ENCODE measurements at places on chromosomes 2 and 18.

DNA sequence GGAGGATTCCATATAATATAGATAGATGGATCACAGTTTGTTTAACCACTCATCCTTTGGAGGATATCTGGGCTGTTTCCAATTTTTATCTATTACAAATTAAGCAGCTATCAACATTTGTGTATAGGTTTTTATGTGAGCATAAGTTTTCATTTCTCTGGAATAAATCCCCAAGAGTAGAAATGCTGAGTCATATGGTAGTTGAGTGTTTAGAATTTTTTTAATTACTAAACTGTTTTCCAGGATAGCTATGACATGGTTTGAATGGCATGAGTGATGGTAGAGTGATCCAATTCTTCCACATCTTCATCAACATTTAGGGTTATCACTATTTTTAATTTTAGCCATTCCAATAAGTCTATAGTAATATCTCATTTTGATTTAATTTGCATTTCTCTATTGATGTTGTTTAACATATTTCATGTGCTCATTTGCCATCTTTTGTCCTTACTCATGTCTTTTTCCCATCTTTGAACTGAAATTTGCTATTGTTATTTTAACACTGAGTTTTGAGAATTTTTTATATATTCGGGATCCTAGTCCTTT is 31.4 kb downstream of the ABCB11 start:
- no peak for DNase-seq

- DNase-seq, result peak; percentile 89
These were observed 308.9 kb downstream of the PDE11A start for GRCh38 chr2:177763531-177764265.

DNA sequence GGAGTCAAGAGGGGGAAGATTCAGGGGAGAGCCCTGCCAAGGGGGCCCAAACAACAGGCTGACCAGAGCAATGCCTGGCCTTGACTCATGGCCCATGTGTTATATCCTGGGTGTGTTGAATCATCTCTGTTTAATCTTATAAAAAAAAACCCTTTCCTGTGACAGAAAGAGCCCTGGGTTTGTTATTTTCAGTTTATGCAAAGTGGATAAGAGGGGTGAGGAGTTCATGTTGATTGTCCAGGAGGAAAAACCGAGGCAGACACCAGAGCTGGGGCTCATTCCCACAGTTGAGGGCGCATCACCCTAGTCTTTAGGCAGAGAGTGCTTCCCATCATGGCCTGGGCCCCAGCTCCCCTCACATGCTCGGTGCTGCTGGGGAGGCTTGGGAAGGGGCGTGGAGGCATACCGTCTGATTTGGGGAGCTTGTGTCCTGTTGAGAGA is 30.9 kb upstream of the IL37 start:
- no peak for DNase-seq

- DNase-seq, result no peak
These were observed 44.5 kb downstream of the TNS1 start for GRCh38 chr2:217958206-217958883.

GRCh38 chr2:17373041-17373440 is 145.2 kb downstream of the RAD51AP2 start:
- no peak for DNase-seq

- DNase-seq, result peak; percentile 50
These were observed 37.5 kb downstream of the OLA1 start for GRCh38 chr2:174210862-174211261.

DNA sequence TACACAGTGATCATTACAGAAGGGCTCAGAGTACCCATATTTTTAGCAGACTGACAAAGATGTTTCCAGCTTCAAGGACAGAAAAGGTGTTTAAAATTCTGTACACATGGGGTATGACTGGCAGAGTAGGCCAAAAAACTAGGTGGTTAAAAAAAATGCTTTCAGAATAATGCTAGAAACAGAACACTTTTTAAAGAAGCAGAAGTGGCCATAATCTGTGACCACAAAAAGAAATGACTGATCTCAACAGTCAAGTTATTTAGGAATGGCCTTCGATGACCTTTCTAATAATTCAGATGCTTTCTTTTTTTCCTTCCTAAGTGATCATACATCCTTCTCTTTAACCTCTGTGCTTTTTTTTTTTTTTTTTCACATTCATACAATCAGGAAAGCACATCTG is 4.1 kb upstream of the AQP4 start:
- DNase-seq, result no peak

- no peak for DNase-seq
These were observed 143.9 kb downstream of the NCK2 start for GRCh38 chr2:105888625-105889024.

- no peak for DNase-seq
These were observed 109.0 kb upstream of the RGPD4 start for GRCh38 chr2:107717661-107718060.

DNA sequence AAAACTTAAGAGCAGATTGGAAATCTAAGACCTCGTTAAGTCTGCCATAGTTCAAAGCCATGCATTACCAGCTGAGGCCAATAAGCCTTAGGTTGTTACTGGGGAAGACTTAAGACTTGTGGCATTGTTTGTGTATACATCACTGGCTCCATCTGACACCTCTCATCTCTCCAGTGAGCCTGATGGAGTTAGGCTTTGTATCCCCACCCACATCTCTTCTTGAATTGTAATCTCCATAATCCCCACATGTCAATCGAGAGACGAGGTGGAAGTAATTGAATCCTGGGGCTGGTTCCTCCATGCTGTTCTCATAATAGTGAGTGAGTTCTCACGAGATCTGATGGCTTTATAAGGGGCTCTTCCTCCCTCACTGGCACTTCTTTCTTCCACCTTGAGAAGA is 404.6 kb downstream of the ARHGAP15 start:
- no peak for DNase-seq

GRCh38 chr2:171923206-171923605 is 945 bp downstream of the HAT1 start:
- no peak for DNase-seq

GRCh38 chr18:55783921-55784320 is 195.9 kb upstream of the TCF4 start:
- DNase-seq, result no peak

DNA sequence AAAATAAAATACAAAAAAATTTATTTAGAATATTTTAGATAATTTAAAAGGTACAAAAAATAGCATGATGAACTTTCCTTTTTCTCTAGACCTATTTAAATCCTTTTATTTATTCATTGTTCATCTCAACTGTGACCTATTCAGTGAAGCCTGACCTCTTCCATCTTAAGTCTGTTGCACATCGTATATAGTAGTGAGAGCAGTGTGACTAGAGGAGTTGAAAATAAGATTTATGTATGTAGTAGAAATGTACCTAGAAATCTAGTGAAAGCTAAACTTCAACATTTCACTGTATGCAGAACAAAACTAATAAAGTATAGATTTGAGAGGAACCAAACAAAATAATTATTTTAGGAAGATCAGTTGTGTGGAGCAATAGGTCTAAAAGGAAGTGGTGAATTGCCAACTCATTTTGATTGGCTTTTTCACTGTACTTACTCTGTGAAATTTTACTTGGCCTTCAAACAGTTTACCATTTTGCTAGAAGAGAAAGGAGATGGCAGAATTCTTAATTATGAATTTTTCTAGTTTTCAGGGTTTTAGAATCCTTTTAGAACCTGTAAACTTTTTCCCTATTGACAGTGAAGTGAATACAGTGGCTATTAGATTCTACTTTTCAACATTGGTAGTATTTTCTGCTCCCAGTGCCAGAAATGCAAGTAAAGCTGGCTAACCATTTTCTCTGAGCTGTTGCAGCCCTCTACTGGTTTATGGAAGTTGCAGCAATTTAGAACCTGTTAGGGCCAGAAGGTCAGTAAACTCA is 11.0 kb downstream of the ANKRD12 start:
- DNase-seq, result peak; percentile 77

- DNase-seq, result no peak
These were observed 36.8 kb downstream of the DRC1 start for GRCh38 chr2:26438526-26438925.

GRCh38 chr2:168490946-168491605 is 35.0 kb downstream of the CERS6 start:
- DNase-seq, result no peak

DNA sequence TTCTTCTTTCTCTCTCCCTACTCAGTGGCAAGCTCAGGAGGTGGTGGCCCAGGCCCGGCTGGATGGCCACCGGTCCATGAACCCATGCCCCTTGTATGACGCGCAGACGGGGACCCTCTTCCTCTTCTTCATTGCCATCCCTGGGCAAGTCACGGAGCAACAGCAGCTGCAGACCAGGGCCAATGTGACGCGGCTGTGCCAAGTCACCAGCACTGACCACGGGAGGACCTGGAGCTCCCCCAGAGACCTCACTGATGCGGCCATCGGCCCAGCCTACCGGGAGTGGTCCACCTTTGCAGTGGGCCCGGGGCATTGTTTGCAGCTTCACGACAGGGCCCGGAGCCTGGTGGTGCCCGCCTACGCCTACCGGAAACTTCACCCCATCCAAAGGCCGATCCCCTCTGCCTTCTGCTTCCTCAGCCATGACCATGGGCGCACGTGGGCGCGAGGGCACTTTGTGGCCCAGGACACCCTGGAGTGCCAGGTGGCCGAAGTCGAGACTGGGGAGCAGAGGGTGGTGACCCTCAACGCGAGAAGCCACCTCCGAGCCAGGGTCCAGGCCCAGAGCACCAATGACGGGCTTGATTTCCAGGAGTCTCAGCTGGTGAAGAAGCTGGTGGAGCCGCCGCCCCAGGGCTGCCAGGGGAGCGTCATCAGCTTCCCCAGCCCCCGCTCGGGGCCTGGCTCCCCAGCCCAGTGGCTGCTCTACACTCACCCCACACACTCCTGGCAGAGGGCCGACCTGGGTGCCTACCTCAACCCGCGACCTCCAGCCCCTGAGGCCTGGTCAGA is 1.8 kb downstream of the NEU2 start:
- no peak for DNase-seq

DNA sequence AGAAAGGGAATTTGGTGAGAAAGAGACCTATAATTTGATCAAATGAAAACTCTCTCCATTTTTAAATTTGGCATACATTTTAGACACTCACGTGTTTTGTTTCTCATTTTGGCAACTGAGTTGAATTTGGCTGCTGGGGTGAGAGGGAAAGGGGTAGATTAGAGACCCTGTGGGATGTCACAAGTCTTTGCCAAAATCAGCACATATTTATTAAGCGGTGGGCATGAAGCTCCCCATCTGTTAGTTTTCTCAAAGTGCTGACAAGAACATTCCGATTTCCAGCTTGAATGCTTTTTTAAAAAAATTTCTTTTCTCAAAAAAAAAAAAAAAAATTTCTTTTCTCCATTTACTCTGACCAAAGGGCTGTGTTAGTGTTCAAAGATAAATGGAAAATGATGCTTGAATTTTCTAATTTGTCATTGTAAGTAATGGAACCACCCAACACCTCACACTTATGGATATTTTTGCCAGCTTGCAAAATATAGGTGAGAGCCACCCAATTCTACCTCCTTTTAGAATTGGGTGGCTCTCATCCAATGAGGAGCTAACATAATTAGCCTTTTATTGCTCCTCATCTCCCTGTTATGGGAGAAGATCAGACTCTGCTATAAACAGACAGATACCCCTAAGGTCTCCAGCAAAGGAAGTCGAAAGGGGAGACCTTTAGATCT is 222.9 kb upstream of the FN1 start:
- no peak for DNase-seq

GRCh38 chr18:73691118-73691517 is 456.5 kb downstream of the FBXO15 start:
- no peak for DNase-seq

GRCh38 chr2:233428438-233428837 is 74.1 kb downstream of the DGKD start:
- DNase-seq, result no peak

GRCh38 chr18:56458770-56459712 is 179.4 kb downstream of the TXNL1 start:
- no peak for DNase-seq

GRCh38 chr18:27235218-27235870 is 50.2 kb upstream of the CHST9 start:
- no peak for DNase-seq

GRCh38 chr2:42938671-42939370 is 146.4 kb upstream of the HAAO start:
- DNase-seq, result no peak

- DNase-seq, result no peak
These were observed 123.9 kb upstream of the B3GNT2 start for GRCh38 chr2:62071760-62072680.

DNA sequence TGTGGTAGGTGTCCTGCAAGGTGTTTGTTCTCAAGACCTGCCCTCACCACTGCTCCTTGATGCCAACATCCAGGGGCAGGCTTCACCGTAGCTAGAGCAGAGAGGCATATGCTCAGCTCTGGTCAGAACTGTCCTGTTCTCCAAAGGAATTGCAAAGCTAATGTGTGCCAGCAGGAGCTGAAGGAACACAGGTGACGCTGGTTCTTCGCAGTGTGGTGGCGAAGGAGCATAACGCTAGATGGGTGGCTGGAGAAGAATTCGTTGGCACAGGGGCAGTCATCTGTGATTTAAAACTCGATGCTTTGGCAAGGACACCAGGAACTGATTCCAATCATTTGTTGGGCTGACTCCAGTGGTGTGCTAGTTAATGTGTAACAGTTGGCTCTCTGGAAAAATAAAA is 11.4 kb upstream of the PER2 start:
- no peak for DNase-seq

DNA sequence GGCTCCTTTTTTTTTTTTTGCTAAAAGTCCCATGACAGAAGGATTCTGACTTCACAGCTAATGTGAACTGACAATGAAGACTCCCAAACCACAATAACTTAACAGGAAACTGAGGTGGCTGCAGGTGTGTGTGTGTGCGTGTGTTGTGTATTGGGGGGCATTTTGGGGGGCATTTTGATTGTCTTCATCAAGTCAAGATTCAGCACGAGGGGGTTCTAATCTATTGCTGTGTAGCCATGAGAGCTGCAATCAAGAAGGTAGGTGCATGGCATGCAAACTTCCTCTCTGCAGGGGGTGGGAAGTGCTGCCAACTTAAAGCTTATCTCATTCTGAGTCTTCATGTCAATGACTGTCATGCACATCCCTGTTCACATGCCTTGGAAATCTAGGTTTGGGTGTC is 25.2 kb downstream of the SPRED2 start:
- no peak for DNase-seq

- DNase-seq, result no peak
These were observed 145.0 kb downstream of the NAPG start for GRCh38 chr18:10670856-10671255.

- no peak for DNase-seq
These were observed 24.2 kb upstream of the EFEMP1 start for GRCh38 chr2:55947752-55948151.

GRCh38 chr2:96656540-96656939 is 14.0 kb downstream of the FER1L5 start:
- DNase-seq, result no peak

- no peak for DNase-seq
These were observed 8.1 kb upstream of the ATG16L1 start for GRCh38 chr2:233243348-233243747.

DNA sequence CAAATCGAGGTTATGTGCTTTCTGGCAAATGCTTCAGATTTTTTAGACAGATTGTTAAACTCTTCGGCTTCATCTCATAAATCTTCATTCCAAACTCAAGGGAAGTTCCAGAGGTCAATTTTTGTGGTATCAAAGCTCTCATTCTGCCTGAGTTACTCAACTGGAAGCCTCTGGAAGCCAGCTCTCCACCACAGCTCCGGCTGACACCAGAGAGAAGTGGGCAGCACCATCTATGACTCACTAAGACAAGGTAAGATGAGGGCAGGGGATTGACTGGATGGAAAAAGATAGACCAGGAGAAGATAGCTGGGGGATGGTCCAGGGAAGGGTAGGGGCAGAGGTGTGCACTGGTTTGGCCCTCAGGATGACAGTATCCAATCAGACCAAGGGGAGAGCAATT is 137.3 kb upstream of the HNRNPA3 start:
- DNase-seq, result no peak

GRCh38 chr18:8972116-8972515 is 130.4 kb upstream of the NDUFV2 start:
- no peak for DNase-seq

- no peak for DNase-seq
These were observed 34.2 kb downstream of the B4GALT6 start for GRCh38 chr18:31649978-31650719.

Data from hematopoietic multipotent progenitor cell (in vitro differentiated cells).